ENCODE measurements at places on chromosomes 7 and 10. TPM values are rescaled to one million over a fixed set of nuclear protein-coding genes. Genes with fewer than 3 reads are reported as not detected.

Gene EFCAB10
- total RNA-seq = not detected

Gene SORBS1
- 0.92 TPM for total RNA-seq

Gene ADAM8
- total RNA-seq = 67.0 TPM

Gene LRRC17
- not detected for total RNA-seq

Gene GPR37
- total RNA-seq = not detected

Gene GPR15LG
- total RNA-seq = not detected

Gene ENO4
- not detected for total RNA-seq

Gene ASZ1
- not detected for total RNA-seq
